ENCODE measurements at places on chromosomes 16 and 17.
A peak's percentile ranks its signal among the peaks of the same experiment; 100 is the strongest.

DNA sequence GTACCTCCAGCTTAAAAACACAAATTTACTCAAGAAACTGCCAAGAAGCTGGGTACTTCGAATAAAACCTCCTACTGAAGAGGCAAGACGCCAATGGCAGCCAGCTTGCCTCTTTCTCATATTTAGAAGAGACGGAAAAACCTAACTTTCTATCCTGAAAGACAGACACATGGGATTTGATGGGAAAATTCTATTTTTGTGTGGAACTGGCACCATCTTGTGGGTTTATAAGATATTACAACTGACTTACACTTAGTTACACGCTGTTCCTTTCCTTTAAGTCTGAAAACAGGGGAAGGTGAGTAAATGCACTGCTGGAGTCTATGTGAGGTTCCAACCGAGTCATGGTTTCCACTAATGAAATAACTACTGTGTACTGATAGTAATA is 10.3 kb downstream of the ZNF18 start:
- DNase-seq, result no peak

DNA sequence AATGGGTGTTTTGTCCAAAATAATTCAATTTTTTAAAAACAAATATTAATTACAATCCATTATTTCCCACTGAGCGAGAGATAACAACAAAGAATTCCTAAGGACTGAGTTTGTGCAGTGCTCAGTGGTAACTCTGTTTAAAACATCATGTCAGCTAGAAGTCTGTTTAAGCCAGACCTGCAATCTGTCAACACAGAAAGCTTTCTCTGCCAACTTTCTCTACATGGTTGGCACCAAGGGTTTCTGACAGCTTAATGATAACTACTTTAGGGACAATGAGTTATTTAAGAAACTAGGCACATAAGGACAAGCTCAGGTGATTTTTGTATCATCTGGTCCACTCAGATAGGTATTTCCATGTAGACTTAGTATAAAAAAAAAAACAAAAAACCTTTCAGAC is 81.8 kb downstream of the WDR59 start:
- no peak for DNase-seq

- DNase-seq, result no peak
Observed at GRCh38 chr17:17816831-17817551, 19.8 kb downstream of the SREBF1 start.

- no peak for DNase-seq
Observed at GRCh38 chr16:58107228-58107627, 22.0 kb downstream of the CFAP20 start.

- DNase-seq, result no peak
Observed at GRCh38 chr16:47056688-47057629, 83.5 kb upstream of the DNAJA2 start.

GRCh38 chr16:84418056-84418849 is 49.9 kb downstream of the ATP2C2 start:
- no peak for DNase-seq

- no peak for DNase-seq
Observed at GRCh38 chr17:12388226-12388625, 277.5 kb upstream of the MYOCD start.

DNA sequence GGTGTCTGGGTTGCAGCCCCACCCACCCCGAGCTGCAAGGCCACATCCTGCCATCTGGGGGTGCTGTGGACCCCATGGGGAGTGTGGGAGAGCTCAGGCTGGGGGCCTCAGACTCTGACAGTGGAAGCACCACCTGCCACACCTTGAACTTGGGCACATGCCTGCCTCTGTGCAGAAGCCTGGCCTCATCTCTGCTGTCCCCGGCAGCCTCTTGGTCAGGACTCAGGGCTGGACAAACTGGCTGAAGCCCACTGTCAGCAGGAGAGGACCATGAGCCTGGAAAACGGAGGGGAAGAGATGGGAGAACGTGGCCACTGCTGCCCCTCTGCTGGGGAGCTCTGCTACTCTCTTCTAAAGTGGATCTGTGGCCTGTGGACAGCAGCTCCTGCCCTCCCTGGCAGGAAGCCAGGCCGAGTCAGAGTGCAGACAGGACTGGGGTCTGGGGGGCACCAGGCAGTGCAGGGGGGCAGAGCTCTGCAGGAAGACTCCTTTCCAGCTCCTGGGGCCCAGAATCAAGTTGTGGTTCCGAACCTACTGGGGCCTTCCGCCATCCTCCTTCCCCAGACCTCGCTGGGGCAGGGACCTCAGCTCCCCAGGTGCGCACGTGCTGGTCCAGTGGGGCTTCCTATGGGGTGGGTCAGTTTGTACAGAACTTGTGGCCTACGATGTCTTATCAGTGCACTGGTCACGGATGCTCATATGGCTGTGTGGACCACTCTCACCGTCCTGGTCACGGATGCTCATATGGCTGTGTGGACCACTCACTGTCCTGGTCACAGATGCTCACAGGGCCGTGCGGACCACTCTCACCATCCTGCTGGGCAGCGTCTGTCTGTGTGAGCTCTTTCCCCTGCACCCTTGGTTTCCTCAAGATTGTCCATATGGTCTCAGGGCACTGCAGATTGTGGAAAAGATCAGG is 207.7 kb downstream of the LAT start:
- no peak for DNase-seq

DNA sequence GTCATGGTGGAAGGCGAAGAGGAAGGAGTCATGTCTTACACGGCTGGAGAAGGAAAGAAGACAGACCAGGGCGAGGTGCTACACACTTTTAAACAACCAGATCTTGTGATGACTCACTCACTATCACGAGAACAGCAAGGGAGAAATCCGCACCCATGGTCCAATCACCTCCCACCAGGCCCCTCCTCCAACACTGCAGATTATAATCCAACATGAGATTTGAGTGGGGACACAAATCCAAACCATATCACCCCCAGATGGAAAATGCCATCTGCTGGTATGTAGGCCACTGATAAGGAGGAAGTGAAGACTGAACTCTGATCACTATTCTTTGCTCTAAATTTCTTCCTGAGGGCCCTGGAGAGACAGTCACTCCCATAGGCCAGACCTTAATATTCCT is 7.5 kb upstream of the ITGAX start:
- no peak for DNase-seq

DNA sequence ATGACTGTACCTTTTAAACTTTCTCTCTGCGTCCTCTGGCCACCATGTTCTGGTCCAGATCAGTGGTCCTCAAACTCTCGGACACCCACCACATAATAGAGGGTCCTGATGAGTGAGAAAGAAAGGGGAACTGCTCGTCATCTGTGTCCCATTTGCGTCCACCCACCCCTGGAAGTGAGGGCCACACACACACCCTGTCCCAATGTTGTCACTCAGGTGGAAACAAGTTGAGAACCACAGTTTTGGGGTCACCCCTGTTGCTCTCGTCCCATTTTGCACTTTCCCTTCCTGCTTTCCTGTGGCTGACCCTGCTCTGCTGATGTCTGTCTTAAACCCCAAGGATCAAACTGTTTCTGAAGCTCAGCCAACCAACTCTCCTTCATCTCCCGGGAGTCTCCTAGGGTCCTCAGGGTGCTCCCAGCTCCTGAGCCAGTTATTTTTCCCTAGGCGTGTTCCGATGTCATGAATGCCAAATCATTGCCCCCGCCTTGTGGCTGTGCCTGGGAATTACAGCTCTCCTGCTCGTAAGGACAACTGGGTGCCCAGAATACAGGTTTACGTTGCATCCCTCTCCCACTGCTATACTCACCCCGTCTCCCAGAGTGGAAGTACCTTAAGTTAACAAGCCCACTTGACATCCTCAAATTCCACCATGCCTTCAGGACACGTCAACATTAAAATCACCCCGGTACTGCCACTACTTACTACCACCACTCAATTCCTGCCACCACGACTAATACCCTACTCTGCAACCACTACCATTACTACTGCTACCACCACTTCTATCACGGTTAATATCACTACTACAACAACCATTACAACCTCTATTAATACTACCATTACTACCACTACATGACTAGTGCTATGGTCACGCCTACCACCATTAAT is 26.0 kb upstream of the HNF1B start:
- DNase-seq, result peak; percentile 17

- DNase-seq, result no peak
Observed at GRCh38 chr17:38584350-38584925, 21.3 kb downstream of the SRCIN1 start.

DNA sequence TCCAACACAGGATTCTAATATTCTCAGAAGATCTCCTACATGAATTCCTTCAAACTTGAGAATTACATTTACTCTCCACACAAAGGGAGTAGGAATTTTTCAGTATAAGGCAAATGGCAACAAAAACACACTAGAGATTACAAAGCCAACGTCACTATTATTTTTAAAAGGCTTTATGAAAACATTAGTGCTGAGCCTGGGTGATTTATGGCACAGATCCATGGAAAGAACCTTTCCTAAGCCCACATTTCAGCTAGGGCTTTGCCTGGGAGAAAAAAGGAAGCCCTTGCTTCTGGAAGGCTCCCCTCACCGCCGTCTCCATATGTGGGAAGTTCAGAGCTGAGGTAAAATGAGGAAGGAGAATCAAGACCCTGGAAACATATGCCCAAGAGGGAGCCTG is 499.4 kb upstream of the HSBP1 start:
- no peak for DNase-seq

DNA sequence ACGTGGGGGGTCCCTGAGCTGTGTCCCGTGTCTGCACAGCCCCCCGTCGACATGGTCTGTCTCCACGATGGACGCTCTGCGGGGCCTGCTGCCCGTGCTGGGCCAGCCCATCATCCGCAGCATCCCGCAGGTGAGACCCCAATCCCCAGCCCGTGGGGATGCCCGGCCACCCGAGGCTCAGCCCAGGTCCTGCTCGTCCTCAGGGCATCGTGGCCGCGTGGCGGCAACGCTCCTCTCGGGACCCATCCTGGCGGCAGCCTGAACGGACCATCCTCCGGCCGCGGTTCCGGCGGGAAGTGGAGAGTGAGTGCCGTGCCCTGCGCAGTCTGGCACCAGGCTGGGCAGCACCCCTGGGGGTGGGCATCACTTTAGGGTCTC is 4.9 kb downstream of the MSLN start:
- no peak for DNase-seq

- no peak for DNase-seq
Observed at GRCh38 chr17:45221081-45222013, at the start of gene FMNL1. Gene FMNL1, plus strand, starts transcription at chr17:45221885. Its CDS starts 240 bp downstream, at chr17:45222125.

GRCh38 chr17:34451313-34451712 is 88.3 kb upstream of the CCL1 start:
- no peak for DNase-seq

DNA sequence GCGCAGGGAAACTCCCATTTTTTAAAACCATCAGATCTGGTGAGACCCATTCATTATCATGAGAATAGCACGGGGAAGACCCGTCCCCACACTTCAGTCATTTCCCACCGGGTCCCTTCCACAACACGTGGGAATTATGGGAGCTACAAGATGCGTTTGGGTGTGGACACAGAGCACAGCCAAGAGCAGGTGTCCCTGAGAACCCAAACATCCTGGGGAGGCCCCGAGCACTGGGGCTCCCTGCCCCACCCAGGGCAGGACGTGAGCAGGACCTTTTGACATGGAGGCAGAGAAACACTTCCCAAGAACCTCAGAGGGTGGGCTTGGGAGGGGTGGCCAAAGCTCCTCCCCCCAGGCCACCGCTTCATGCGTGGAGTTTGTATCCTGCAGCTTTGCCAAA is 89.9 kb upstream of the DNAH17 start:
- no peak for DNase-seq

DNA sequence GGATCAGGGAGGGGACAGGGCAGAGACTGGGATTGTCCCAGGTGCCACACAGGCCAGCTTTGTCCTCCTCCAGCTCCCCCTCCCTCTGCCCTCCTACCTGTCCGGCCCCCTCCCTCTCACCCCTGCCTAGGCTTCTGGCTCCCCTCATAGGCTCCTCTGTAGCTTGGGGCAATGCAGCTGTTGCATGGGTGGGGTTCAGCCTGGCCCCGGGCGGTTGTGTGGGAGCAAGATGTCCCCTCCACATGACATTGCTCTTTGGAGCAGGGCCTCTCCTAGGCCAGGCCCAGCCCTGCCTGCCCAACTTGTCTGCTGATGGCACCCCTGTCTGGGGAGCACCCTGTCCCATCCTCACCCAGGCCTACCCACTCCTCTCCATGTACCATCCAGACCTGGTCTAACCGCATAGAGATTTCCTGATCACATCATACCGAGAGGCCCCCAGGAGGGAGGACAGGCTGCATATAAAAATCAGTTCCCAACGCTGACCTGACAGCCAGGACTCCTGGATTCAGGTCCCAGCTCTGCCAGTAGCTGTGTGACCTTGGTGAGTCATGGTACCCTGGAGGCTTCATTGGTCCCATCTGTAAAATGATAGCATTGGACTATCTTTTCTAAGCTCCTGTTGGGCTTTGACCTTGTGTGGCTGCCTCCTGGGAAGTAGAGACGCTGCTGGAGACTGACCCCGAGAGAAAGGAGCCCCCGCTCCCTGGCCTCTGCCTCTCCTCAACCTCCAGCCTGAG is 48.8 kb upstream of the DLX4 start:
- no peak for DNase-seq

- DNase-seq, result no peak
Observed at GRCh38 chr17:20216154-20216815, 207.1 kb downstream of the SPECC1 start.

DNA sequence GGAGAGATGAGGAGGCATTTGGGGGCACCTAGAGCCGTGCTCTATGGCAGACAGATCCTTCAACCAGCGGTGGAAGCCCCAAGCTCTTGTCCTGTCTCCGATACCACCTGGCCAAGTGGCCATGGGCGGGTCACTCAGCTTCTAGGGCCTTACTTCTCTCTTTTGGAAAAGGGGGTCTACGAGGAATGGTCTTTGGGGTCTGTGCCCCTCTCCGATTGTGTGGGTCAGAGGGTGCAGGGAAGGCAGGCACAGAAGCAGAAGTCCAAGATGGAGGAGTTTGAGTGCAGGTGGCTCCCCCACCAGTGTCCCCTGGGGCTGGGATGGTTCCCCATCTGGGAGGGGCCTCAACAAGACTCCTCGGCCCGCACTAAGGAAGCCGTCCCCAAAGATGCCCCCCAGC is 116.7 kb downstream of the CCDC182 start:
- DNase-seq, result no peak

DNA sequence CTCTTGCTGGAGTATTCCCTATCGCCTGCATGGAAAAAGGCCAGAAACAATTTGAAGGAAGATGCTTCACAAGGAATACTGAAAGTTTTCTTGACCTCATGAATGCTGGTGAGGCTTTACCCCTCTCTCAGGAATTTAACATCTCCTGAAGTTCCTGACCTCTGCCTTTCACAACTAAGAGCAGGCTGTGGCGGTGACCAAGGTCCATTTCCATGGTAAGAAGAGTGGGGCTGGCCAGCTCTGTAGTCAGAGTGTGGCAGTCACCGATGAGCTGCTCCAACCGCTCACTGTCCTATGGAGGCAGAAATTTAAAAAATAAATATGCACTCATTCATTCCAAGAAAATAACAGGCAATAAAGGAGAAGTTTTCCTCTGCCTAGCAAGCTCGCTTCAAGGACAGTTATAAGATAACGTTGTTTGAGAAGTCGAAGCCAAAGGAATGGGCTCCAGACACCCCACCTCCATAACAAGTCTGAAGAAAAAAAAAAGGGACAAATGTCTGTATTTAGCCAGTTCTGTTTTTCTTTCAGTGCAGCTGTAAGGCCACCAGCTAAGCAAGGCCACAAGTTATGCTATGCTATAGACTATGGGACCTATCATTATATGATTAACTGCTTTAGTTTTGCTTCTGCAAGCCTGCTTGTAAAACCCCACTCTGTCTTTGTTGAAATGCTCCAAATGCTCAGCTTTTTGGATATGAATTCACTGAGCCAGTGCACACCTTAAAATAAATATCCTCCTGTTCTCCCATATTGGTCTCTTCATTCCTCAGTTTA is 6.0 kb upstream of the CCL4L2 start:
- DNase-seq, result no peak

- DNase-seq, result no peak
Observed at GRCh38 chr17:62714016-62714777, 86.7 kb downstream of the MRC2 start.

Measured in NCI-H2107 (cell line).